ENCODE measurements at places on chromosomes 11 and 22. TPM values are rescaled to one million over a fixed set of nuclear protein-coding genes. Genes with fewer than 3 reads are reported as not detected.

- no peak for DNase-seq
These were observed 16.2 kb downstream of the PAAF1 start for GRCh38 chr11:73893041-73893440.

Gene SAA2
- polyA plus RNA-seq, result 90.3 TPM

Gene KRTAP5-8
- polyA plus RNA-seq, result not detected

DNA sequence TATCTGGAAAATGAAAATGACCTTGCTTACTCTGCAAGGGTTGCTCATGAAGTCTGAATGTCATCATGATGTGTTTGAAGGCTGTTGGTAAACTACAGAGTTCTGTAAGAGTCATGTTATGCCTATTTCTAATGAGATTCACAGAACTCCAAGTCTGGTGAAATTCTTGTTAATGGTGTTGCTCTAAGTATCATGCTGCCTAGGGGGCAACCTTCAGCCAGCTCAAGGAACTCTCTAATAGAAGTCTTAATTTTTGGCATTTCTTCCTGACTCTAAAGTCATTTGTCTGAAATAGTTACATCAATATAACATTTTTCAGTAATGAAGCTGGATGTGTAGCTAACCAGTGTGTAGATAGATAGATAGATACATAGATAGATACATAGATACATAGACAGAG is 302.8 kb downstream of the FAT3 start:
- no peak for DNase-seq

GRCh38 chr22:37982938-37983859 is 1.2 kb downstream of the SOX10 start:
- DNase-seq, result no peak

DNA sequence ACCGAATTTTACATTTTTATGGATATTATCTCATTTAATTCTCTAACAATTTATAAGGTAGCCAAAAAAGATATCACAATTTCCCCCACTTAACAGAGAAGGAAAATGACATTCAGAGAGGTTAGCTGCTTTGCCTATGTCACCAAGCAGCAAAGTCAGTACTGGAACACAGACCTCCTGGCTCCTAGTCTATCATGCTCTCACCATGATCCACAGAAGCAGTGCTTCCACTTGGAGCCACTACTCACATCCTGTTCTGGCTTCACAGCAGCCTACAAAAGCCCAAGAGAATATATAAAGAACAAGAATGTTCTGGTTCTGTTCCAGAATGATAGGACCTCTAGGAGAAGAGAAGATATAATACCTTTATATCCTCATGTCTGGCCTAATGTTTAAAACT is 59.5 kb upstream of the SCUBE2 start:
- no peak for DNase-seq

- no peak for DNase-seq
These were observed 70.4 kb downstream of the MYO7A start for GRCh38 chr11:77198440-77198849.

Gene OR51B4
- polyA plus RNA-seq, result not detected

DNA sequence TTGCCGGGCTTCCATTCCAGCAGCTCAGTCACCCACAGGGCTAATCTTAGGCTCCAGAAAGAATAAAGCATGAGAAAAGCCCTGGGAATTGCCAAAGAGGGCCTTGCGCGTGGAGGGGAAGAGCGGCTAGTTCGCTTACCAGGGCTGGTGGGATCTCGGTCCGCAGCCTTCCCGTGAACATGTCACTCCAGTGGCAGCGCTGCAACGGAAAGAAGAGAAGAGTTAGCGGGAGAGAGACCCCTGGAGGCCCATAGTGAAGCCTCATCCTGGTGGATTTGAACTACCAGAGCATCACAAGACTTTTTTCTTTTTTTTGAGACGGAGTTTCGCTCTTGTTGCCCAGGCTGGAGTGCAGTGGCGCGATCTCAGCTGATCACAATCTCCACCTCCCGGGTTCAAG is 18.0 kb downstream of the RANGAP1 start:
- no peak for DNase-seq

Gene VSTM5
- polyA plus RNA-seq, result 0.16 TPM

- no peak for DNase-seq
These were observed 26.9 kb upstream of the APOBEC3A start for GRCh38 chr22:38930512-38930911.

Gene RIBC2
- polyA plus RNA-seq, result 0.24 TPM

- DNase-seq, result no peak
These were observed 46.2 kb downstream of the C11orf58 start for GRCh38 chr11:16784666-16785065.

Gene PTPN5
- 0.67 TPM for polyA plus RNA-seq

Gene CCDC34
- 13.0 TPM for polyA plus RNA-seq

- peak; percentile 2 for DNase-seq
These were observed 85.5 kb downstream of the PDE2A start for GRCh38 chr11:72588421-72589410.

Gene EML3
- polyA plus RNA-seq, result 139 TPM

DNA sequence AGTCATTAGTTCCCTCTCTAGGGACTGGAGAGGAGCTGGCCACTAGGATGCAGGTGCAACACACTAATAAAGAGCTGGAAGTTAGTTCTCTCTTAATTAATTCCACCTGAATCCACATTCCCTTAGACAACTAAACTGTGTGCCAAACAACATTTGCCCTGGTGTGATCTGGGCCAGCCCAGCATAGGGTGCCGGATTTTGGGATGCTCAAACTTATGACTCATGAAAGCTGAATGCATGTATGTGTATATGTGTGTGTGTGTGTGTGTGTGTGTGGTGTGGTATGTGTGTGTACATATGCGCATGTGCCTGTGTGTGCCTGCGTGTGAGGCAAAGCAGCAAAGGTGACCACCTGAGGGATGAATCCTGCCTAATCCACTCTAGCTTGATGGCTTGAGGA is 110.7 kb downstream of the EHF start:
- DNase-seq, result no peak

DNA sequence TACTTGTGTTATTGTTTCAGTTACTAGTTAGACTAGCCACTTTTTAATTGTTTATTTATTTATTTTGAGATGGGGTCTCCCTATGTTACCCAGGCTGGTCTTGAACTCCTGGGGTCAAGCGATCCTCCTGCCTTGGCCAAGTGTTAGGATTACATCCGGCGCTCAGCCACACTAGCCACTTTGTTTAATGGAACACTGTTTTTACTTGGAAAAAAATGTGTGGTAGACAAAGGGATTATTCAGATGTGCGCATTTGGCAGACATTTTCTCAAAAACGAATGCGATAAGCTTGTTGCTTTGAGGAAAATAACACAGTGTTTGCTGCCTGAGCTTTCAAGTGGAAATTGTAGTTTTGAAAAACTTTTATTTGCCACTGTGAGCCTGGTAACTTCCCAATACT is 51.0 kb downstream of the CTNND1 start:
- DNase-seq, result no peak

- DNase-seq, result no peak
These were observed 7.2 kb upstream of the IL18BP start for GRCh38 chr11:71991494-71991893.

- no peak for DNase-seq
These were observed 109.0 kb downstream of the EMSY start for GRCh38 chr11:76553554-76554476.

Gene SLC5A1
- polyA plus RNA-seq, result not detected

GRCh38 chr11:44243595-44244343 is 66.2 kb downstream of the ALX4 start:
- DNase-seq, result peak; percentile 13

GRCh38 chr11:22752908-22753310 is 76.7 kb downstream of the SVIP start:
- DNase-seq, result no peak

Gene DGAT2
- polyA plus RNA-seq, result 2.6 TPM

- no peak for DNase-seq
These were observed 244.4 kb downstream of the TBC1D22A start for GRCh38 chr22:47006869-47007268.

DNA sequence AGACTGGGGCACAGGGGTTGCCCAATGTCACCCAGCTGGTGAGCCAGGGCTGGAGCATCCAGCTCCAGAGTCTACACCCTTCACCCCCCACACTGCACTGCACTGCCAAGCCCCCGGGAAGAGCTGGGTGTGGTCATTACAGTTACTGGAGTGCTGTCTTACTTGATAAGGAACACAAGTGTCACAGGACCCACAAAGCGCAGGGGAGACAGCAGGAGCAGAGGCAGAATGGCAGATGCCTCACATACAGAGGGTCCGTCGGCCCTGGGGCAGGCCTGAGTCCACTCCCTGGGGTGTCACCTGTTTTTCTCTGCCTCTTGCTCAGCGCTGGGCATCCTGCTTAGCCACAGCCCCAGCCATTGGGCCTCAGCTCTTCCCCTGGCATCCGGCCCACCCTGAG is 7.7 kb downstream of the IL2RB start:
- no peak for DNase-seq

GRCh38 chr11:115996125-115996807 is 492.1 kb upstream of the CADM1 start:
- DNase-seq, result no peak

Gene TEAD1
- polyA plus RNA-seq, result 15.3 TPM

GRCh38 chr11:57885298-57886050 is 123.9 kb downstream of the CTNND1 start:
- no peak for DNase-seq

GRCh38 chr22:22040472-22040871 is 57.9 kb upstream of the TOP3B start:
- DNase-seq, result no peak

Gene HBG2
- not detected for polyA plus RNA-seq

Gene MADD
- polyA plus RNA-seq, result 45.9 TPM

GRCh38 chr11:91850533-91851275 is 373.9 kb upstream of the FAT3 start:
- no peak for DNase-seq

Gene OVCH2
- not detected for polyA plus RNA-seq

Gene MRPL21
- polyA plus RNA-seq, result 77.8 TPM

Gene TSPAN18
- polyA plus RNA-seq, result 33.3 TPM

Gene GPR83
- 0.55 TPM for polyA plus RNA-seq

Gene PLAAT5
- 0.64 TPM for polyA plus RNA-seq

Gene MRE11
- 4.3 TPM for polyA plus RNA-seq

GRCh38 chr11:798093-798713 is at the start of gene SLC25A22:
Gene SLC25A22 (minus strand): TSS chr11:798281. CDS start chr11:795006, 3,275 bp downstream.
- peak; percentile 73 for DNase-seq

Gene GPHA2
- polyA plus RNA-seq, result 0.67 TPM

- DNase-seq, result no peak
These were observed 66.6 kb downstream of the ATXN10 start for GRCh38 chr22:45738206-45738605.

DNA sequence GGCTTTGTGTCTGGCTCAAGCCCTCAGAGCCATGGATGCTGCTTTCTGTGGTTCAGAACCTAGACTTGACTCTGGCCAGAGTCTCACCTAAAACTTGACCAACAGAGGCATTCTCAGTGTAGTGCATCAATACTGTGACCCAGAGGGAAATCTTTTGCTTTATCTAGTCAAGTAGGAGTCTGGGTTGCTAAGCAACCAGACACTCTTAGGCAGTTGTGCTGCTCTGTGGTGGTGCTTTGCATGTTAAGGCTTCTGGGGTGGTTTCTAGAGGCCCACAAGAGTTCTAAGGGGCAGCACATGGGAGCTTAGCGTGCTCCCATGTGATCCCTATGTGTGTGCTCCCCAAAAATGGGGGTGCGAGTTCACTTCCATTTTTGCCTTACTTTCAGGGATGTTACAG is 224.6 kb upstream of the PLET1 start:
- no peak for DNase-seq

DNA sequence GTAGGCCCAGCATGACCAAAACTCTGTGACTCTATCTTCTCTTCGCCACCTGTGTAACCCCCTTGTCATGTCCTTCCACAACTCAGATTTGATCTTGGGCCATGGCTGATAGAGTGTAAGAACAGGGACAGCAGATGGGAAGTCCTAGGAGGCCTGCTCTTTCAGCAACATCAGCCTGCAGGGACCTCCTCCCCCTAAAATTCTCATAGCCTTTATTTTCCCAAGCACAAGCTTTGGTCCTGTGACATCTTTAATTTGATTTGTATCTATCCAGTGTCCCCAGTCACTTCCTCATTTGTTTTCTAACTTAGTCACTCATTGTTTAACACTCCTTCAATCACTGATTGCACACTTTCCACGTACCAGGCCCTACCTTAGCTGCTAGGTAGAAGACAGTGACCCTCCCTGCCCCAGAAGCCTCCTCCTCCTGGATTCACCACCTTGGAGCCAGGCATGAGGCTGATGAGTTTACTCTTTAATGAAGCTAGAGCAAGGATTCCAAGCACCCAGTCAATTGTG is 5.3 kb downstream of the UBQLN3 start:
- DNase-seq, result no peak

DNA sequence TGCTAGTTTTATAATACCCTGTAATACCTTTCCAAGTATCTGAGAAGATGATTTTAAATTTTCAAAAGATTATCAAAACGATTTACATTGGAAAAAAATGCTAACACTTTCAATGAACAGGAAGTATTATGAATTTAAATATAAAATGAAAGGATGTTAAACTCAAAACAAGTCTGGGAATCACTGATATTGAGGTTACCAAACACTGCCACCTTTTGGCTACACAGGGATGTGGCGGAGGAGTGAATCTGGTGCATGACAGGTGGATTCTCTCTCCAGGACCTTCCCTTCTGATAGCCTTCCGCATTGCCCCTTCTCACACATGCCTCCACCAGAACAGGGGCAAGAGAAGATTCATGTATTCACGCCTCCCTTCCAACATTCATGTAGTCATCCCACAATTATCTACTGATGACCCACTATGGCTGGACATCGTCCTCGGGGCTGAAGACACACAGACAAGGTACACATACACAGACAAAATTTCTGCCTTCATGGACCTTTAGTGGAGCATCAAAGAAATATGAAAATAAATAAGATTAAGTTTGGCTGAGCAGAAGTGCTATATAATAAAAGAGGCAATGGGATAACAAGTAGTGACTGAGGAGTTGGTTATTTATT is 34.7 kb downstream of the ATG16L2 start:
- no peak for DNase-seq

Gene POU2F3
- 0.16 TPM for polyA plus RNA-seq

GRCh38 chr11:32420937-32421901 is 14.1 kb downstream of the WT1 start:
- no peak for DNase-seq

DNA sequence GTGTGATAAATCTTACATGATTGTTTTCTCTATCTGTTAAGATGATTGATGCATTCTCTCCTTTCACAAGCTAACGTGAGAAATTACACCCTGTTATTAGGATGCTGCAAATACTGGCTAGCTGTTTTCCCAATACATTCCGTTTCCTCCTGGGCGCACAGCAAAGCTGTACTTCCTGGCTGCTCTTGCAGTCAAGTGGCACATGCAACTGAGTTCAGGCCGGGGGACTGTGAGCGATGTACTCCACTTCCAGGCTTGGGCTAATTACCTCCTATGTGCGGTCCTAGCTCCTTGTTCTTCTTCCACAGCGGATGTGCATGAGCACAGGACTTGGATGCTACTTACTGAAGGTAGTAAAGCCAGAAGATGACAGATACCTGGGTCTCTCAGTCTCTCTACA is 234.9 kb upstream of the SESN3 start:
- no peak for DNase-seq

Gene HSPB2
- 3.9 TPM for polyA plus RNA-seq

- no peak for DNase-seq
These were observed 15.3 kb downstream of the P2RX3 start for GRCh38 chr11:57353446-57353845.

- DNase-seq, result peak; percentile 19
These were observed 26.6 kb upstream of the SEPTIN5 start for GRCh38 chr22:19687561-19688300.

Data from adrenal gland (tissue), 19 donors.